ENCODE measurements at places on chromosomes 11 and 22.
A peak's percentile ranks its signal among the peaks of the same experiment; 100 is the strongest.

DNA sequence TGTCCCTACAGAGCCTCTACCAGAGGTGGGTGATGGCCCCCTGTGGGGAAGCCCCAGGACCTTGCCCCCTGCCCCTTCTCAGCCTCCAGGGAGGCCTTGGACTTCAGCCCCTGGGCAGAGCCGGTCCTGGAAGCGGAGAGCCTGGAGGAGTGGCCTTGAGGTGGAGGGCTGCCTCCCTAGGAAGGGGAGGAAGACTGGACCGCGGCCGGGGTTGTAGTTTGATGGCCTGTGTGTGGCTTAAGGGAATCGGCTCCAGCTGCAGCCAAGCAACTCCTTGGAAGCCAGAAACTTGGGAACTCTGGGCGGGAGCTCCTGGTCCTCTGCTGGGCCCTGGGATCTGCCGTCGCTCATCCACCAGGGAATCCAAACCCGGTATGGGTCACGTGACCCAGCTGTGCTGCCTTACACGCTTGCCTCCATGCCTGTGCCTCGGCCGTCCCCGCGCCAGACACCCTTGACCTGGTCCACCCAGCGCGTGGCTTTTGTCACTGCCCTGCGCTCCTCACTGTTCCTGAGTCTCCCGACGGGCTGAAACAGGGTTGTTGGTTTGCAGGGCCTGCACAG is 23.5 kb upstream of the ARHGAP8 start:
- DNase-seq, result no peak

DNA sequence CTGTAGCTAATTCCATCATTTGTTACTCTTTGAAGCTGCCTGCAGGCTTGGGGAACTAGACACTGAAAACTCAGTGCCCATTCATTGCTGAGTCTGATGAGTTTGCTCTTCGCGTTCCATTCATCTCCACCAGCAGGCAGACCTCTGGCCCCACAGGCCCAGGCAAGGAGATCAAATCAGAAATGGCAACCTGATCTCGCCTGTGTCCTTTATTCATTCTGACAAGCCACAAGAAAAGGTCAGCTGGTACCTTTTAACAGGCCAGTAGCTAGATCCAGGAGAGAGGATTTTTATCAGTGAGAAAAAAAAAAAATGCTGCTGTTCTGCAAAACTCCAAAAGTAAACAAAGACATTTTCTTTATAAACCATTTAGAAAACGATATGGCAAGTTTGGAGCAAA is 742.5 kb downstream of the ETS1 start:
- DNase-seq, result no peak

DNA sequence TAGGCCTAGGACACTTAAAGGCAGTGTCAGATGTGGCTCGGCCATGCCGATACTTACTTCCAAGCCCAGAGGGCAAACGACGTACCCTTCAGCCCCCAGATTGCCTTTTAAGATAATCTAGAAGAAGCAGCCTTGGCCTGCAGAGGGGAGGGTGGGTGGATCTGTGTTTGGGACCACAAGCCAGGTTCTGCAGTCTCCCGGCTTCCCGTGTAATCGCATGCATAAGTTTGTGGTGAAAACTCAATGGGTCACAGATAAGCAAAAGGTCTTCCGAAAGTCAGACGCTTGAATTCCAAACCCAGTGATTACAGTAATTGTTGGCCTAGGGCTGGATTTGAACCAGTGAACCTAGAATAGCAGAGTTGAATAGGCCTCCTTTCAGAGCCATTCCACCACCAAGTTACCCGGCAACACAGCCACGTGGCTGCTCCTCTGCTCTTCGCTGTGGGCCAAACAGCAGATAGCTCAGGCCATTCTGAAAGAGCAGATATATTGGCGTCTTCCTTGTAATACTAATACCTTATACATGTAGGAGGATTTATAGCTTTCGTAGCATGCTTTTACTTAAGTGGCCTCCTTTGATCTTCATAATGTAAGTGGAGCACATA is 170.8 kb upstream of the CADM1 start:
- no peak for DNase-seq

GRCh38 chr11:117256573-117256972 is 24.1 kb downstream of the RNF214 start:
- no peak for DNase-seq

DNA sequence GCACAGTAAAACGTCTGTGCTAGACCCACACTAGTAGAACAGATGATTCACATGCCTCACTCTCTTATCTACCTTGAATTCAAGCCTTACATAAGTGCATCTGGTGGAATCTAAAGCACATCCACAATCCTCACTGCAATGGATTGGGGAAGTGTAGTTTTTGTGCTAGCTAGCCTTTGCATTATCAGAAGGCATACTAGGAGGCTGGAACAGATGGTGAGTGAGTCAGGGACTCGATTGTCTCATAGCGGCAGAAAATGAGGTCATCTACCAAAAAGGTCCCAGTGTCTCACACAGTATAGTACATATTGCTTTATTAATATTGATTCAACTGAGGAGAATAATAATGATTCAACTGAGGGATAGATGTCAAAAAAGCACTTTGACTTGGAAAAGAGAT is 9.3 kb downstream of the MSANTD4 start:
- no peak for DNase-seq

DNA sequence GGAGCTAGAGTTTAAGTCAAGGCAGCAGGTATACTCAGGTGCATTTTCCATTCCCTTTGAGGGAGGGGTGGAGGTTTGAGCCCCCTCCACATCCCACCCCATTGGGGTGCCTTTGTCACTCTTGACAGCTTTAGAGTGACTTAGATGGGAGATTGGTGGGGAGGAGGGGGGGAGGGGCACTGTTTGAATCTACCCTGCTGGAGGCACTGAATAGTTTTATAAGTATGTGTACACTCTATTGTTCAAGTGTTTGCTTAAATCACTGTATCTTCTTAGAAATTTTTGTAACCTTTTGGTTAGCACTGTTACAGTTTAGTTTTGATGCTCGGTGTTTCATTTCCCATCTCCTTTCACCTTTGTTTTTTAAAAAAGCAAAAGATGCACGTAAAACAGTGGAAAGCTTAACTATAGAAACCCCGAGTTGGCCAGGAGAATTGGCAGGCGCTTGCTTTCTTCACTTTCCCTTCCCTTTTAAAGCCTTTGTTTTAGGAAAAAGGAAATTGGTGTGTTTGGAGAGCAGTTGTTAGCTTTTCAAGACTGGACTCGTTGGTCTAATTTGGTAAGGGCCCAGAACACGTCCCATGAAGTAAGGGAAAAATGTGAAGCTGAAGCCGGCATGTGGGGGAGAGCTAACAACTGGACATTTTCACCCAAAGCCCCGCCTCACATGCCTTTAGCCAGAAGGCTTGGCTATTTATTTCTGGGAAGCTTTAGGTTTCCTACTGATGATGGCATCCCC is 42.8 kb downstream of the TNRC6B start:
- no peak for DNase-seq

GRCh38 chr11:72352859-72353551 is 81.3 kb downstream of the CLPB start:
- no peak for DNase-seq

- DNase-seq, result peak; percentile 66
These were observed 86.3 kb upstream of the BLID start for GRCh38 chr11:122202161-122202950.

DNA sequence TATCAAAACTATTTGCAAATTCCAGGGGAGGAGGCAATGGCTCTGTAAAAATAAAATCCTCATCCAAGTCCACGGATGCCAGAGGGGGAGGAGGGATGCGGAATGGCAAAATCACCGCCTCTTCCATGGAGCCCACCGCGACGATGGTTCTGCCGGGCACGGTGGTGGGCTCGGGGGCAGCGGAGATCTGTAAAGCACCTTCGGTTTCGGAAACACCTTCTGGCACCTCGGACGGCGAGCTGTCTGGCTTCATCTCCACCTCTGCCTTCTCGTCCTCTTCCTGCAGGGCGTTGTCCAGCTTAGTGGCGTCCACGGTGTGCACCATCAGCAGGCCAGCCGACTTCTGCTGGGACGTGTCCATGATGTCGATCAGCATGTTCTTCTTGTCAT is 87.7 kb downstream of the CTTN start:
- DNase-seq, result no peak

DNA sequence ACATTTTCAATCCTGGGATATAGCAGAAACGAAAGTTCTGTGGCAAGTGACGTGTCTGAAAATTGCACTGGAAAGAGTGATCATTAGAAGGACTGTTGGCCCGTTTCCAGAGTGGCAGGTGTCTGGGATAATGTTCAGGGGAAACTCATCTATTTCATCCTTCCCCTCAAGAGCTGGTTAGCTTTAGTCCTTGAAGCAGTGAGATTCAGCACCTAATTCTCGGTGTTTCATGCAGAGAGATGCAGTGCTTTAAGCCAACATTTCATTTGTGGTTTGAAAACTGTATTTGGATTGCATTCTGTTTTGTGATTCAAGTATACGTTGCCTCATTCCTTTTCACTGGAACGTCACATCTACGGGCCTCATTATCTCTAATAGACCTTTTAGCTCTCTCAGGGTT is 205.0 kb upstream of the RAG2 start:
- no peak for DNase-seq

GRCh38 chr11:30956751-30957150 is 370.6 kb upstream of the MPPED2 start:
- no peak for DNase-seq

DNA sequence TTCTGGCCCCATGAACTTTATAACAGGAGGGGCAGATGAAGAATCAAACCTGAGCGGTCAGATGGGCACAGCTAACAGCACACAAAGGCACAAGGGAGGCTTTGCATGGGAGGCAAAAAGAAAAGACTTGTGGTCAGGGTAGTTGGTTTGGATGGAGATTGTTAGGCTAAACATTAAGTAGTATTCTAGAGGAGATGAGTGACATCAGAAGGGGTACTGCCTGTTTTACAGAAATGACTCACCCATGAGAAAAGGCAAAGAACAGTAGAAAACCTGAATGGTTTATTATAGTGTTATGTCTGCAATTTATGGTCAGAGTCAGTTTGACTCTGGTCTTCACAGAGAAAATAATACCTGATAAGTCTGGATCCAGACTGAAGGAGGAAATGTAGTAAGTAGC is 129.8 kb upstream of the KIRREL3 start:
- no peak for DNase-seq

- no peak for DNase-seq
These were observed 26.4 kb upstream of the CD5 start for GRCh38 chr11:61075891-61076290.

All from SW 1271 (cell line).